ENCODE measurements at places on chromosomes 4 and X.

DNA sequence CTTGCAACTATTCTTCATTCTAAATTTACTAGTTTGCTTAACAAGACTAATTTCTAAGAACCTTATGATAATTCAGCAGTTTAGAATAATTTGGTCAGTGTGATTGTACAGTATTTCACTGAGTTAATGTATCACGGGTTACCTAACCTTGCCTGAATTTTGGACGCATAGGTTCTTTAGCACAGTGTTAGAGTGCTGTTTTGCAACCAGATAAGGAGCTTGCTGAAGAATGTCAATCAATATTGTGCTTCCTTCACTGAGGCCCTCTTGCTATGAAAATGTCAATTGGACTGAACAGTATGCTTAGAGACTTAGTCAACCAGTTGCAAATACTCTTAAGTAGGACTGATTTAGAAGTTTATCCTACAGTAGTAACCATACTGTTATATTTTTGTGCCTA, 19.6 kb downstream of the VAMP7 start:
- DNase-seq: no peak

- no peak for DNase-seq
Measured at GRCh38 chrX:9955506-9955905, 11.7 kb upstream of the CLDN34 start.

DNA sequence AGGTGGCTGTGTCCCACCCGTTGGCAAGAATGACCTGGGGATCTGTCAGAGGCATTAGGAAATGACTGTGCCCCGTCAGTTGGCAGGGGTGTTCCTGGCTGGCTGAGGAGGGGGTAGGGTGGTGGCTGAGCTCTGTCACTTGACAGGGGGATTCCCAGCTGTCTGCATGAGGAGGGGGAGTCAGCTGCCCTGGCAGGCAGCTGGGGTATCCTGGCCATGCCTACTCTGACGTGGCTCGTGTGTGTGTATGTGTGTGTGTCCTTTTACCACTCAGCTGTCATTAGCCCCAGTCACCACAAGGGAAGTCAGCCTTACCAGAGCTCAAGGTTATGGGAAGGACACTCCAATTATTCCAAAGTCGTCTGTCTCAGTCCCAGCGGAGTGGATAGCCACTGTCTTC, 93.2 kb downstream of the EFNB1 start:
- no peak for DNase-seq

GRCh38 chrX:3345281-3346191, 916 bp downstream of the MXRA5 start:
- no peak for DNase-seq

DNA sequence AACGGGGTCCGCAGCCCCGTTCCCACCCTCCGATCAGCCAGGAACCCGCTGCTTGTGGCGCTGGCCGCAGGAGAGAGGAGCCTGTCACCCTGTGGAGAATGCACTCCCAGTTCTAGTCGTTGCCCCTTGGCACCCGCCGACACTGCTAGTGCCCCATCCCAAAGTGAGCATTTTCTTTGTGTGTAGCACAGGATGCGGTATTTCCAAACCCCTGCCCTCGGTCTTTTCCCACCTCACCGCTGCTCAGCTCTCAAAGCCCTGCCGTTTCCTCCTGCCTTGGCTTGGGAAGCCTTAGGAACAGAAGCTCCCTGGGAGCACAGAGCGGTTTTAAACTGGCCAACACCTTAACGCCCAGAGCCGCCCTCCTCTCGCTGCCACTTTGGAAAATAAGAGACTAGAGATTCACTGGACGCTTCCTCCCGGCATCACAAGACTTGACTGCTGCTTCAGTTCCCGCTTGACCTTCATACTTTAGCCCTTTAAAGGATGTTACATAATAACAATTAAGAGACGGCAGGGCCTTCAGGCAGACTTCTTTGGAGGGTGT, 772 bp downstream of the CYP4V2 start:
- peak; percentile 36 for DNase-seq

DNA sequence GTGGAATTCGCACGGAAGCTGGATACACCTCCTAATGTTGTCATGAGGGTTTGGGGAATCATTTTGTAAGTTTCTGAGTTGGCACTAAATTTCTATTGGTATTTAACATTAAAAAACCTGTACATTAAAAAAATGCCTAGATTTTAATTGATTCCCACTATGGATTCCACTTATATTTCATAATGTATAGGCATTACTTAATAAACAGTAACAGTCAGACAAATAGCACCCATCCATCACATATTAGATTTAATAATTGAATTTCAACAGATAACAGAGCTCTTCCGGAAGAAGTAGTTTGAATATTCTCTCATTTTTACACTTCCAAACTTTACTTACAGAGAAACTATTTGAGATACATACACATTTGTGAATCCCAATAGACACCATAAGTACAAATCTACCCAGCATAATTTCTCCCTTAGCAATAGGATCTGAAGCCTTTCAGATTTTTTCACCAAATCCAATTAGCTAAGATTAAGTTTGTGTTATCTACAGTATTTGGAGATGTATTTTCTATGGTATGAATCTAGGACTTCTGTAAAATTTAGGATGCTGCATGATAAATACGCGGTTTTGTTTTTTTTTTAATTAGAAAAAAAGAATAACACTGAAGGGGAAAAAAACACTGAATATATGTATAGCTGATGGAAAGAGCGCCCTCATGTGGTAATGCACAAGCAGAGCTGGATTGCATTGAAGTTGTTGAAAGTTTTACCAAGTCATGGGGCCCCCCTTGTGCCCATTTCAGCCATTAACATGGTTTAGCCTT, 12.2 kb upstream of the ODAM start:
- no peak for DNase-seq

DNA sequence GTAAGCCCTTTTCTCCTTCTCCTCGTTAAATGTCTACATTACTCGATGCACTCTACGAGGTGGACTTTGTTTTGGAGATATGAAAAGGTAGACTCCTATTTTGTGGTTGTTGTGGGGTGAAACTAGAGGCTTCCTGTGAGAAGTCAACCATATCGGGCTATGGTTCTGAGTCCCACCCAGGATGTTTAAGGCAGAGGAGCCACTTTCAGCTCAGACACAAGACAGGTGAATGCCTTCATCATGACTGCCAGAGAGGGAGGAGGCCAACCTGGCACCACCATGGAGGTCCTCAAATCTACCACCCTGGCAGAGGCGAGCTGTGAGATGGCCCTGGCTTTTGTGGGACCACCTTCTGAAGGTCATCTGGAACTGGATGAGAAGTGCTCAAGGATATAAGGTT, 154.4 kb upstream of the KLF3 start:
- peak; percentile 69 for DNase-seq

DNA sequence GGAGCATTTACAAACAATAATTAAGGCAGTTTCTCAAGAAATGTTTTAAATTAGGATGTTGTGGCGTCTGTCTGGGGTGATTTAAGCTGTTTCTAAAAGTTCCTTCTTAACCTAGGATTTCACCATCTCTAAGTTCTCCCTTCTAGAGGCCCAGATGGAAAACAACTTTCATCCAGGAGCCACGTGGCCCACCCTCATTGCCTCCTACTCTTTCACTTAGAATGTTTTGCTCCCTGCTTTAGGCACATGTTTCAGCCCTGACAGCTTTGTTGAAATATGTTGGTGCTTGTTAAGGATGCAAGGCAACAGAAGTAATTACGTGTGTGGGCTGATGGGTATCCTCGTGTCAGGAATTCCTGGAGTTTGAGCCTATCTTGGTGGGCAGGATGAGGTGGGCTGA, 131.3 kb downstream of the GUCY2F start:
- DNase-seq: no peak

DNA sequence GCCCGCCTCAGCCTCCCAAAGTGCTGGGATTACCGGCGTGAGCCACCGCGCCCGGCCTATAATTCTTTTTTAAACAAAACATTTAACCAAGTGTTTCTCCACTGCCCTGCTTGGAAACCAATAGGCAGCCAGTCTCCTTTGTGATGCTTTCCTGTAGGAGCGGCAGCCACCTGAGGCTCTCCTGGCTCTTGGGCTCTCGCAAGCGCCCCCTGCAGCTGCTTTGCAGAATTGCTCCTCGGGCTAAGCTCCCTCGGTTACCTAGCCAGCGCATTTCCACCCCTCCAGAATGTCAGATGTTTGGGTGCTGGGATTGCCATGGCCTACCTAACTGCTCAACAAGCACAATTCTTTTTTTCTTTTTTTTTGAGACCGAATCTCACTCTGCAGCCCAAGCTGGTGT, 7.7 kb downstream of the S100P start:
- peak; percentile 58 for DNase-seq

GRCh38 chrX:38138900-38139299, 81.8 kb downstream of the SRPX start:
- no peak for DNase-seq

GRCh38 chrX:134840370-134840769, 150.4 kb upstream of the SMIM10 start:
- DNase-seq: no peak
